CD4-positive, alpha-beta T cell treated with Interleukin-15 for 1 hour (primary cell): ENCODE measurements at places on chromosomes 6 and 20.
A peak's percentile ranks its signal among the peaks of the same experiment; 100 is the strongest.

DNA sequence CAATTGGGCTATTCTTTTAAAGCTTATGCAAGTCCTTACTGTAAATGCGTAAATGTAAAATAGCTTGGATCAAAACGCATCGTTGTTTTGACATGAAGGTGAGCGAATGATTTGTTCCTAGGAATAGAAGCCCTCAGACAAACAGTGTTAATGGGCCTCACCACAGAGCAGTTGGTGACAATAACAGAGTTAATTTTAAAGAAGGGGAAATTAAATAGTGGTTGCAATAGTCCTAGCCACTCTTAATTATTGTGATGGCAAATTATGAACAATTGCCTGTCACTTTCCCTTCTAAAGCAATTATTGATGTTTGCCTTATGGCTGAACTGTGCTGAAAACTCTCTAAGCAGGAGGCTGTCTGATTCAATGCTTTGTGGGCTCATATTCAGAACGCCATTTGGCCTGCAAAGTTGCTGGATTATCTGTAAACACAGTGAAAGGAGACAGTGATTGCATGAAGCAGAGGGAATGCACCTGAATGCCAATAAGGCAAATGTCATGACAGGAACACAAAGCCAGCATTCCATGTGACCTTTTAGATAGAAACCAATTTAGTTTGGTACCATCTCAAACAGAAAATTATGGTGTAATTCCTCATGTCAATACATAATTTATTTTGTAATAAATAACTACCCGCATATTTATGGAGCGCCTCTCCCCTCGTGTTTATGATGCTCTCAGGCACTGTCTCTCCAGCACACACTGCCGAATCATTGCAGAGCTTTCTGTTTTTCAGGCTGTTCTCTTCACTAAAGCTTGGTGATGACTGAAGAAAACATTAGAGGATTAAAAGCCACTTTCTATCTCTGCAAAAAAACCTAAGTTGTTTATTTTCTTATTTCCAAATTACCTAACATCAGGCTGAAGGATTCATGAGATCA is 387.5 kb downstream of the HACE1 start:
- DNase-seq = no peak

- DNase-seq = no peak
These were observed 43.9 kb downstream of the ATG5 start for GRCh38 chr6:106281661-106282060.

DNA sequence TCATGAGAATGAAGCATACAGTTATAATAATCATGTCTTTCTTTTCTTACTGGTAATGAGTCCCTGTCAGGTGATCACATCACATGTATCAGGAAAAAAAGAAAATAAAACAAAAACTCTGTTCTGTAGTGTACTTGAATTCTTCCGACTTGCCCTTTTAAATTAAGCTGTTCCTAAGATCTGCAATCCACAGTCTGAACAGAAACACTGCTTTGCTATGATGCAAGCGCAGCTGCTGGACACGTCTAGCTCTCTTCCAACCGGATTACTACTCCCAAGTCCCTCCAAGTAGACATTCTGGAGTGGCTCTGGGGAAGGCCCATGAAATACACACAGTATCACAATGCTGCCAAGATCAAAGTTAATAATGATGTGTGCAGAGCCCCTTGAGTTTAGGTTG is 83.7 kb downstream of the FYN start:
- DNase-seq = no peak

- no peak for DNase-seq
These were observed 161.8 kb upstream of the KCNK16 start for GRCh38 chr6:39484276-39484675.

GRCh38 chr6:15465212-15465611 is 197.6 kb downstream of the DTNBP1 start:
- no peak for DNase-seq

- DNase-seq = no peak
These were observed 1692.3 kb downstream of the GRIK2 start for GRCh38 chr6:103085801-103086200.

- DNase-seq = peak; percentile 62
These were observed 80.5 kb upstream of the SGK1 start for GRCh38 chr6:134398453-134398852.

GRCh38 chr6:85464722-85465150 is 14.9 kb downstream of the NT5E start:
- no peak for DNase-seq

DNA sequence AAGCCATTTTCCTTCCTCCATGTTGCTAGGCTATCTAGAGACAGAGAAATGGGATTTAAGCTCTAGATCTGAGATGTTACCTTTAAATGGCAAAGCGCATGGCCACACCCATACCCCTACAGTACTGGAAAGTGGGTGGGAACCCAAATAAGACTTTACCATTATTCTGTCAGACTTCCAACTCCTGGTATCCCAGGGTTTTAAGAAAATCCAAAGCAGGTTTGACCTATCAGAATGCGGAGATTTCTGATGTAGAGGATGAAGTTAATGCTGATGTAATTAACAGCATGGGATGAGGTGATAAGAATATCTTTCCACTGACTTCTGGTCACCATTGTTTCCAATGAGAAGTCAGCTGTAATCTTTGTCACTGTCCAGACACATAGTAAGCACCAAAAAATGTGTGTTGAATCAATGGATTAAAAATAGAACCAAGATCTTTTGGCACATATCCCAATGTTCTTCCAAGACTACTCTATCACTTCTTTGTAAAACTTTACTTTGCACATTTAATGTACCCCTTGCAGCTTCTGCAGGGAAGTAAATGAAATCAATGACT is 140.8 kb upstream of the INSM1 start:
- DNase-seq = no peak

- no peak for DNase-seq
These were observed 312.3 kb upstream of the SUPT3H start for GRCh38 chr6:45689926-45690615.

DNA sequence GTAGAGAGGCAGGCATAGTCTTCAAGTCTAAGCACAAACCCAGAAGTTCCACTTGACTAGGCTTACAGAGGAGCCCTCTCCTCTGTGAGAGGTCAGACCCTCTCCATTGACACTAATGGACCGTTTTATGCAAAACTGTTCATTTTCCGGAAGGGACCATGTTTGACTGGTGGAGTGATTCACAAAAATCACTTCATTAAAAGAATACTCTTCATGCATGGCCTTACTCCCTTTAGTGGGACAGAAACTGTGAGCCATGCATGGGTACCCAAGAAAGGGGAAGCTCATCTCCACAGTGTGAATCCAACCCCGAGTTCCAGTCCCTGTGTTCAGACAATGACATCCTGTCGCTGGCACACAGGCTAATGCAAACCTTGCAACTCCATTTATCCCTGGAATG is 63.2 kb downstream of the OLIG3 start:
- DNase-seq = peak; percentile 24

DNA sequence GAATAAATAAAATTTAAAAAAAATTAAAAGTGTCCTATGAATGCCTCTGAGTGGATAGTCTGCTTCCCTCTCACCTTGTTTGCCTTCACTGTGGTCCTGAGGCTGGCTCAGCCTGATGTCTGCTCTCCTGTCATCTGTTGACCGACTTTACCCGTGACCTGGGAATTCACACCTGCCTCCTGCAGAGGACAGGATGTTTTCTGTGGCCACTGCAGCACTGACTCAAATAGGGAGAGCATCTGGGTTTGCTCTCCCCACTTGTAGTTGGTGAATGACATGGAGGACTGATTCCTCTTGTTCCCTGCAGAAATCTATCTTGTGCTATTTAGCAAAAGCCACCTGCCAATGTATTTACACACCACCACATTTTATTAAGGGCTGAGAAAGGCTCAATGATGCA is 52.4 kb upstream of the ERVFRD-1 start:
- no peak for DNase-seq

DNA sequence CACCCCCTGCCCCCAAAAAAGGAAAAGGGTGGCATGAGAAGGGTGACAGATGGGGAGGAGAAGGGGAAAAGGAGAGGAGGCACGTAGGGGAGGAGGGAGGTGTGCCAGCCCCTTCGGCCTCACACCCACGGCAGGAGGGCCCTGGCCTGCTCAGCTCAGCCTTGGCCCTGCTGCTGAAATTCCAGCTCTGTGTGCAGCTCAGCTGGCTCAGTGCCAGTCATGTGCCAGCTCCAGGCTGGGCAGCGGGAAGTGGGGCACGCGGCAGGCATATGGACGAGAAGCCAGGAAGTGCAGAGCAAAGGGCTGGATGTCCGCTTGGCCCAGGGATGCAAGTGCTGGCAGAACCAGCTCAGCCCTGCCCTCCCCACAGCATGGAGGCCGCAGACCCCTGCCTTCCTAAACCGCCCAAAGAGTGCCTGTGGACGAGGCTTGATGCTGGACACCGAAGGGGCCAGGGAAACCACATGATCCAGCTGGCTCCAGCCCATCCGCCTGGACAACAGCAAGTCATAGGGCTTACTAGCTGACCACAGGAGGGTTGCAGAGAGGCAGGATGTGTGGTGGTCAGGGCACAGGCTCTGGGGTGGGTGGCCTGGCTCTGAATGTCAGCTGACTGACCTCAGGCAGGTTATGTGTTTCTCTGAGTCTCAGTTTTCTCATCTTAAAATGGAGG is 60.2 kb downstream of the NOL4L start:
- DNase-seq = no peak

- no peak for DNase-seq
These were observed 28.9 kb downstream of the PSMB9 start for GRCh38 chr6:32882879-32883250.

DNA sequence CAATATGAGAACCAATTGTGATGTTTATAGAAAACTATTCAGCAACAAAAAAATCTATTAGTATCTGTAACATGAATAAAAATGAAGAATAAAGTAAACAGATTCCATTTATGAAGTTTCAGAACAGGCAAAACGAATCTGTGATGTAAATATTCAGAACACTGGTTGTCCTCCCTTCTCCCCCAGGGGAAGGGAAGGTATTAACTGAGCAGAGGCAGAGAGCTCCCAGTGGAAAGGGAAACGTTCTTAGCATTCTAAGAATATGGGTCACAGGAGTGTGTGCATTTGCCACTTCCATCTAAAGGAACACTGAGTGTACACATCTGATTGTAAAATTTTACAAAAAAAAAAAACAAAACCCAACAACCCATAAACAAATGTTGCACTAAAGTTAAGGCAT is 23.1 kb downstream of the SPAG4 start:
- DNase-seq = no peak

DNA sequence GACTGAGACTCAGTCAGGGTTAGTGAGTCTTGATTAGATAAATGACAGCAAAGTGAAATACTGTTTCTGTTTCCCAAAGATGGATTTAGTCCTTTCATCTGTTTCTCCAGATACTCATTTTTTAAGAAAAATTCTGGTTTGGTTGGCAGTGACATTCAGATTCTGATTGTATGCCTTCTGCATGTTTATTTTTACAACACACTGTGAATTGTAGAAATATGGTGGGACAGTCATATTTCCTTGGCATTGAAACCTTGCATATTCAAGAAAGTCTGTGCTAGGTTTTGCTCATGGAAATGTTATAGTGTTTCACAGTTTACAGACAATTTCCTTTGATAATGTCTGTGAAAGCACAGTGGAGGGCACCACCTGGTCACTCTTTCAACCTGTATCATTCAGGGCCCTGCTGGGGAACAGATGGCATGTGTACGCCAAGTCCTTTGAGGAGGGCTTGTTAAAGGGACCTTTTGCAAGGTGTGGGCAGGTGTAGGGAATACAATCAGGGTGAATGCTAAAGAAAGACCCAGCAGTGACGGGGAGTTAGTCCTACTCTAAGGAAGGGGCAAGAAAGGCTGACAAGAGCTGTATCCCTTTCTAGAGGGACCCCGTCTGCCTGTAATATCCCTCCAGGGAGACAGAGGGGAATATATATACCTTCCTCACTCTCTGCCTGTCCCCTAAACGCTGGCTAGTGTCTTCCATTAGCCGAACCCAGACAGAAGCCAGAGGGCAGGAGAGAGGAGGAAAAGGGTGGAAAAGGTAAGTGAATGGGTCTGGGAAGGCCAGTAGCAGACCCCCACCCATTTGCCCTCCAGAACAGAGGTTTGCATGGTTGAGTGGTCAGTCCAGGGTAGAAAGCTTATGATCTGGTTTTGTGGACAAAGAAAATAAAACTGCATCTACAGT is 10.2 kb downstream of the PLCB4 start:
- no peak for DNase-seq

- DNase-seq = no peak
These were observed 2.5 kb downstream of the CST7 start for GRCh38 chr20:24951536-24952083.

- DNase-seq = no peak
These were observed at the start of gene PLA2G7 for GRCh38 chr6:46734867-46735719. Gene PLA2G7, minus strand, starts transcription at chr6:46735375. Its CDS starts 12,484 bp downstream, at chr6:46722891.

DNA sequence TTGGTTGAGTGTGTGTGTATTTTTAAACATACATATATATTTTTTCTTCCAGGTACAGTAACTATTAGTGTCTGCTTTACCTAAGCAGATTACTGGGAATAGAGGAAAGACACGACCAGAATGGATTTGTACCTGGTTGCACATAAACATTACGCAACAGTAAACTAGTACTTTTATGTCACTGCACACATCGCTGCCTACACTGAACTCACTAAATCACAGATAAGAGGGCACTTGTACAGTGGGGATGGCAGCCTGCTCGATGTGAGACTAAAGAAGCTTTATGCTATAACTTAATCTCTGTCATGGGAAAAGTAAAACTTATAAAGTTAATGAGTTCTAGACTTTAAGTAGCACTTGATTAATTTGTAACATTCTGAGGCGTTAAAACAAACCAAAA is 89.5 kb upstream of the SIM1 start:
- DNase-seq = no peak

DNA sequence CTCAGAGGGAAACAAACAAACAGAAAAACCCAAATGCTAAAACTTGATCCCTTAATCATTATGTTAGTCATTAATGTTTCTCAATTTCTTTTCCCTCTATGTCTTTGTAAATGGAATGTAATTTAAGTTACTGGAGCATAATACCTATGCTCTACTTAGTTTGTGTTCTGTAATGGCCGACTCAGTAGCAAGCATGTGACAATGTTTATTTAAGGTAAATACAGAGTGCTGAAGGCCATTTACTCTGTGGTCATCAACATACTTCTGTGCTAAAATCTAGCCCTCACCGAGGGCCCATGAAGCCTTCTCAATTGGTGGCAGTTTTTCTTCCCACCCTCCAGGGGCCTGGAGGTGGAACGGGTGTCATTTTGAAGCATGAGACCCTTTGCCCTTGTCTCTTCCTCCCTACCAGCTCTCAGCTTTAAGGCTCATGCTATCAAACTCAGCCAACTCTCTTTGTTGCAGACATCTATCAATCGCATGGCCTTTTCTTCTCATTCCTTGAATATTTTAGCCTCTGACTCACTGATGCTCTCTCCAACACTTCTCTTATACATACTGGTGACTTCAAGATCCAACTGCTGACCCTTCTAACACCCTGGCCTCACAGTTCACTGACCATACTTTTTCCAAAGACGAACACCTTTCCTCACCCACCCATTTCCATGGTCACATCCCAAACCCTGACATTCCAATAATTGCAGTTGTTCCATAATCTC is 48.2 kb downstream of the STX7 start:
- no peak for DNase-seq
